ENCODE measurements at places on chromosomes 16 and 17.

GRCh38 chr17:58401287-58401686 lies 16.0 kb downstream of the RNF43 start:
- no peak for DNase-seq

DNA sequence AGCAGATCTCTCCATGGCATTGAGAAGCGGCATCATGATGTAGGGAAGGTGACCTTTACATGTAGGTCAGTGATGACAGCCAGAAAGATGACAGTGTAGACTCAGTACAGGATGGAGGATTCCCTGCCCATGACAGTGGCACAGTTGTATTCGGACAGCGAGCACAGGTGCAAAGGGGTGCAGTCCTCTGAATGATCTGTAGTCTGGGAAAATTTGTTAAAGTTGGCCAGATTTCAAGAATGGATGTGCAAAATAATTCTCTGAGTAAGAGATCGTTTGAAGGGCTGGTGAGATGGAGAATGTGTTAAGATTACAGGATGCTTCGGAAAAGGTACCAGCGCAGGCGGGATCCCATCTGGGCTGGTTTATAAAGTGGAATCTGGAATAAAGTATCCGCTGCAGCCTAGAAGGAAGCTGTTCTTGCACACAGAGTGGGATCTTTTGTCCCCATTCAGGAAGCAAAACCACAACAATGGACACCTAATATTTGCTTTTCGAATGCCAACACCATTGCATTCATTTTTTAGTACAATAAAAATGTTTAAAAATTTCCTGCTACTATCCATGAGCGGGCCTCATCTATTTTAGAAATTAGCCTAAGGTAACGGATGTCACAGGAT lies 101.2 kb downstream of the RPTOR start:
- DNase-seq = no peak

DNA sequence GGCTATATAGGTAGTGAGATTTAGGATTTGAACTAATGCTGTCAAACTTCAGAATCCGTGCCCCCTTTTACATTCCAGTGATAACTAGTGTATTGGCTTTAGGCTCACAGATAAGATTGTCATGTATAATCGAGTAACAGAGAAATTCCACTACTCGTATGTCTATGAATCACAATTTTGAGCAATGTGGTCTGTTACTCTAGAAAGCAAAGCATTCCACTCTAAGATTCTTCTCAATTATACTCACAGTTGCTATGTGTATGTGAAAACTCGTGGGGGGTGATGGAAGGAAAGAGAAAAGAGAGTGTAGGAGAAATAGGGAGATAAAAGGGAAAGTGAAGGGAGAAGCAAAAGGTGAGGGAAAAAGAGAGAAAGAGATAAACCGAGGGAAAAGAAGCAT lies 1175.1 kb upstream of the GOT2 start:
- DNase-seq = no peak

DNA sequence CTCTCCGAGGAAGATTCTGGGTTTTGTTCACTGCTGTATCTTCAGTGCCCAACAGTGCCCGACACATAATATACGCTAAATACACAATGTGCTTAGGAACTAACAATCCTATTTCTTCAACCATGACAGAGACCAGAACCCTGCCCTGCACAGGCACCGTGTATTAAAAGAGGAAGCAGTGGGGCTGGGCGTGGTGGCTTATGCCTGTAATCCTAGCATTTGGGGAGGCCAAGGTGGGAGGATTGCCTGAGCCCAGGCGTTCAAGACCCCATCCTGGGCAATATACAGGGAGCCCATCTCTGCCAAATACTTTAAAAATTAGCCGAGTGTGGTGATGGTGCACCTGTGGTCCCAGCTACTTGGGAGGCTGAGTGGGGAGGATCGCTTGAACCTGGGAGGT lies 19.3 kb downstream of the ARL2BP start:
- DNase-seq = no peak

DNA sequence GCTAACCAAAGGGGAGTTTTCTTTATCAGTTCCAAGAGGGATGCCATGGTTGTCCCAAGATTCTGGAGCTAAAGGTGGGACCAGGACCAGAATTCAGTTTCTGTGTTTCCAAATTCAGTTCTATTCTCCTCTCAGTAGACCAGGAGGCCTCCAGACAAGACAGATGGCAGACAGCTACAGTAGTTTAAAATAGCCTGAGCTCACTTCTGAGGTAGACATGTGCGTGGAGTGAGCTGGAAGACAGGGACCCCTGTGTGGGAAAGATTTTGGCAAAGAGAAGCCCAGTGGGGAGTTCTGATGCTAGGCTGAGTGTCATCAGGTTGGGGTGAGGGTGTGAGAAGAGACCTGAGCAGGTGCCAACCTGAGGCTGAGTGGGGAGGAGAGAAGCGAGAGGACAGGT lies 95.4 kb downstream of the PRKCB start:
- no peak for DNase-seq
